ENCODE measurements at places on chromosomes 6 and 20. TPM values are rescaled to one million over a fixed set of nuclear protein-coding genes. Genes with fewer than 3 reads are reported as not detected.

Gene C20orf202
- total RNA-seq, result 0.37 TPM

- no peak for DNase-seq
These were observed 7.2 kb downstream of the THBS2 start for GRCh38 chr6:169246445-169246844.

GRCh38 chr20:3470208-3470626 lies 601 bp upstream of the ATRN start:
- no peak for DNase-seq

DNA sequence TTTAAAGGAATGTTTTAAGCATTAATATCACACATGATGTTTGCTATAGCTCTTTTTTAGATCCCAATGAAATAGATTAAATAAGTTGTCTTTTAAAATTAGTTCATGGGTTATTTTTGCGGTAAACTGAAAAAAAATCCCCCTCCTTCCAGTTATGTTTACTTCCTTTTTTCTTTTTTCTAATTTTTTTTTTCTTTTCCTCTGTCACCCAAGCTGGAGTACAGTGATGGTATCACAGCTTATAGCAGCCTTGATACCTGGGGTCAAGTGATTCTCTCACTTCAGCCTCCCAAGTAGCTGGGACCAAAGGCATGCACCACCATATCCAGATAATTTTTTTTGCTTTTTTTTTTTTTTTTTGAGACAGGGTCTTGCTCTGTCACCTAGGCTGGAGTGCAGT lies 17.8 kb upstream of the SCAF8 start:
- DNase-seq, result no peak

Gene SPINT4
- total RNA-seq, result not detected

All from T-cell (primary cell).